GM06990 (cell line): ENCODE measurements at places on chromosomes 12 and 14.

DNA sequence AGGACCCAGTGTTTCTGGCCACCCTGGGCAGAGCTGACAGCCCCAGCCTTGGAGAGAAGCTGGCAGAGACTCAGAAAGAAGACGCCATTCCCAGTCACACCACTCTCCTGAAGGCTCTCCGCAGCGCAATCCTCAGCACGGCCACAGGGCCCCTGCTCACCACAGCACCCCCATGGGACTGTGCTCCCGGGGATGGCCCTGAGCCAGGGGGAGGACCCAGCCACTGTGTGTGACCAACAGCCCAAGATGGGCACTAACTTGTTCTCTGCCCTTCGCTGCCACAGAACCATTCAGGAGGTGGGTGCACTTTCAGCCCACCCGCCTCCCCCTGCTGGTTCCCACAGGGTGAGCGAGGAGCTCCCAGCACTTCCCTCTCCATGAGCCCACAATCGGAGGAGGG, 57.1 kb downstream of the CCNK start:
- no peak for DNase-seq

DNA sequence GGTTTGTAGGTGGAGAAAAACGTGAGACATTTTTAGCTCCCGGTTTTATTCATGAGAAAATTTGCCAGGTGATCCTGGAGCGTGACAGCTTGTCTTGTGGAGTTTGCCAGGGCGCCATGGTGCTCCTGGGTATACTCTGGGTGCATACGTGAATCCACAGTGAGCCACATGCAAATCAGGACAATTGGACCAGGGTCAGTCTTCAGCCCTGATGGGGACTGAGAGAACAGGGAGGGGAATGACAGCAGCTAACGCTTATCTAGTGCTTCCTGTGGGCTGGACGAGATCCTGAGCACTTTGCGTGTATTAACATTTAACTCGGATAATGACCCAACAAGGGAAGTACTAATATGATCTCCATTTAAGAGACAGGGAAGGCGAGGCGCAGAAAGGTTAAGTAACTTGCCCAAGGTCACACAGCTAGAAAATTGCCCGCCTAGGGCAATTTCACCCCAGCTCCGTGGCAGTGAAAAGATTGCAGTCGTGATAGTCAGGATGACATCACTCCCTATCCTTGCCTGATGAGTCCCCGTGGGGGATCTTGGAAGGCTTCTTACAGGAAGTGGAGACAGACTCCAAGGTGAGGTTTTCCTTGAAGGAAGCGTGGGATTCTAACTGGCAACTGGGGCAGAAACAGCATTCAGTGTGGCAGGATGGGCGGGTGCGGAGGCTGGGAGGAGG, 118.4 kb upstream of the NCOR2 start:
- DNase-seq = no peak

- DNase-seq = no peak
Measured at GRCh38 chr12:2101359-2101758, 48.6 kb downstream of the CACNA1C start.

- DNase-seq = no peak
Measured at GRCh38 chr12:55492078-55492477, at the start of gene OR6C68. Gene OR6C68, plus strand, starts transcription at chr12:55492378. Its CDS starts 0 bp downstream, at chr12:55492378.

DNA sequence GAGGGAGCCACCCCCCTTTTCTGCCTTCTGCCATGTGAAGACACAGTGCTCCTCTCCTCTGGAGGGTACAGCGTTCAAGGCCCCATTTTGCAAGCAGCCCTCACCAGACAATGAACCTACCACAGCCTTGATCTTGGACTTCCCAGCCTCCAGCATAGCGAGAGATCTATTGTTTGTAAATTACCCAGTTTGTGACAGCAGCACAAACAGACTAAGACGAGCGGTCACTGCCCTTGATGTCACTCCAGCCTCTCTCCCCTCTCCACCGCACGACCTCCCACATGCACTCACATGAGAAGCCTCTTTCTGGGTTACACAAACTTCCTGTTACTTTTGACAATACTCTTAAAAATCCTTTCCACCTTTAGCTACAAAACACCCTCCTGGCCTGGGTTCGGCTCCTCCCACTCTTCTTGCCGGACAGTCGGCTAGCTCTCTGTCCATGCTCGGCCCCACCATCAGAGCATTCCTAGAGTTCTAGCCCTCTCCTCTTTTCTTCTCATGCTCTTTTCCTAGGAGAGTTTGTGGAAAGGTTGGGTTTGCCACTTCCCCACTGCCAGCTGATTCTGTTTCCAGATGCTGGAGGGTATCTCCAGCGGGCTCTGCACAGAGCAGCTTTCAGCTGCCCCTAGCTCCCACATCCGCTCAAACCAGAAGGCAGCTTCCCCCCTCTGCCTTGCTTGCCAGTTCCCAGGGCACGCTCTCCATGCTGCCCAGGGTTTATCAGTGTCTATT, 124.3 kb downstream of the FOXN3 start:
- DNase-seq = no peak
